ENCODE measurements at places on chromosomes 1 and 21.

DNA sequence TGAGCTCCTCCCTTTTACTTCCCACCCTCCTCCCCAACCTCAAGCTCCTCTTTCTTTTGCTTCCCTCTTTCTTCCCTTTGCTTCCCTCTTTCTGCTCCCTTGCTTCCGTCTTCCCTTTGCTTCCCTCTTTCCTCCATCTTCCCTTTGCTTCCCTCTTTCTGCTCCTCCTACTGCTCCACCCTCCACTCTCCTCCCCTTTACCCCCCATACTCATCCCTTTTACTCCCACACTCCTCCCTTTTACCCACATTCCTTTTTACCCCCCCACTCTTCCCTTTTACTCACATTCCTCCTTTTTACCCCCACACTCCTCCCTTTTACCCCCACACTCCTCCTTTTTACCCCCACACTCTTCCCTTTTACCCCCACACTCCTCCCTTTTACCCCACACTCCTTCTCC, 30.2 kb downstream of the PGBD5 start:
- no peak for DNase-seq

- no peak for DNase-seq
Observed at GRCh38 chr21:34331726-34332125, 32.1 kb upstream of the KCNE2 start.

DNA sequence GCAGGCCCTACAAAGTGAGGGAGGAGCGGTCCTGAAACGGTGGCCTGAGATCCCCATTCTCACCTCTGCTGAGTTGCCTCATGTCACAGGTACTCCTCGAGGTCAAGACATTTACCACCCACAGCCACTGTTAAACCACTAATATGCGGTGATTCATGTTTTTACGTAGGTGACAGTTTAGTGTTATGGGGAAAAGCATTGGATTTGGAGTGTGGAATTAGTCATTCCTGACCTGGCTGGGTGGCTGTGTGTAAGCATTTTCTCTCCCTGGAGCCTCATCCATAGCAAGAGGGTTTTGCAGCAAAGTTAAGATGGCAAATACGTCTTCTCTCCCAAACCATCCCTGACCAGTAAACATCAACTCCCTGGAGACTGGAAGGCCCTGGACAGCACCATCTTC, 57.8 kb upstream of the KCNJ6 start:
- DNase-seq = no peak

DNA sequence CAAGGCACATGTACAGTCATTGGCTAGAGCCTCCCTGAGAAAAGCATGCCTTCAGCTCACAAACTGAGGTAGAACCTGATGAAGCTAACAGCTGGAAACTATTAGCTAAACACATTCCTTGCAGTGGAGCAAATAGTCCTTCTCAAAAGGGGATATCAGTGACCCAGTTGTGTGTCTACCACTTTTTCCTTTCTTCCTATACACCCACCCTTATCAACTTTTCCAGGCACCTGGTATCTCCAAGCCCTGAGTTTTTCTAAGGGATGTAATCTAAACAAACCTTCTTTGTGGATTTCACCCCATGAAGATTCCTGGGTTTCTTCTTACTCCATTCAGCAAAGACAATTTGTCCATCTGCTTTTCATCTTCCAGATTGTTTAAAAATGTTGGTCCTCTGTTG, 10.5 kb upstream of the ZSWIM5 start:
- no peak for DNase-seq

- DNase-seq = no peak
Observed at GRCh38 chr1:247962911-247963588, 2.0 kb upstream of the OR2AK2 start.

DNA sequence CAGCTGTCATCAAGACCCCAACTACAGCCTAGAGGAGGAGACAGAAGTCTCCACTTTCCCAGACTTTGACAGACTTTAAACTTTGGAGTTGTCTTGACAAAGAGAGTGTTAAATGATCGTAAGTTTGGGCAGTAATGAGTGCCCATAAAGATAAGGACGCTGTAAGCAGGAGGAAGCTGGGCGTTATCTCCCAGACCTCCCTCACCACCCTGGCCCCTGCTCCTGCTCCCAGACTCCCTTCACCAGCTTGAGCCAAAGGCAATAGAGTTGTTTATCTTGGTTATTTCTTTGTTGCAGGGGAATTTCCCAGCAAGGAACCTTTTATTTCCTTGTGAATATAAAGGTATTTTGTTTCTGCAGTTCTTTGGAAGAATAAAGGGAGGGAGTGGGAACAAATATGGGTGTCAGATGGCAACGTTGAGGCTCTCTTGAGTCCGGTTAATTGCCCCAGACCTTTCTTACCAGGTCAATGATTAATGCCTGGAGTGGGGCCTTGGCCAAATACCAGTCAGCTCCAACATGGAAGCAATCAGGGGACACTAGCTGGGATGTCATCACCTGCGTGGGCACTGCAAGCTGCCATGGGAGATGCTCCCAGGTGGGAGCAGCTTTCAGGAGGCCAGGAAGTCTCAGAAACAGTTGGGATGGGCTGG, 4.4 kb downstream of the PIGR start:
- DNase-seq = no peak

DNA sequence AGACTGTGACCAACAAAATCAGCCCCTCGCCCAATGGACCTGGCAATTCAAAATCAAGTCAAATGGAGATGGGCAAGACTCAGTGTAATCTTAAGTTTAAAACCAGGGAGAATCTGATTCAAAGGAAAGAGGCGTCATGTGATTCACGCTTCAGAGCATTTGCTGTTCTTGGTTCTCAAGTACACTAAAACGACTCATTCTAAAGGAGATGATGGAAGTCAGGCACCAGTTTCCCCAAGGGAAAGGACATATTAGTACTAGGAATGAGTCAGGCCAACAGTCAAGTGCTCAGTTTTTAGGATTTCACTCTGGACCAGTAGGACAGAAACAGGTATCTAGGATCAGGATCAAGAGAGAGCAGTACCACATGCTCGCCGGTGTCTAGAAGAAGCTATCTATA, 429.6 kb downstream of the PLPP3 start:
- DNase-seq = no peak

- DNase-seq = peak; percentile 68
Observed at GRCh38 chr1:234281826-234282489, 91.3 kb upstream of the COA6 start.

DNA sequence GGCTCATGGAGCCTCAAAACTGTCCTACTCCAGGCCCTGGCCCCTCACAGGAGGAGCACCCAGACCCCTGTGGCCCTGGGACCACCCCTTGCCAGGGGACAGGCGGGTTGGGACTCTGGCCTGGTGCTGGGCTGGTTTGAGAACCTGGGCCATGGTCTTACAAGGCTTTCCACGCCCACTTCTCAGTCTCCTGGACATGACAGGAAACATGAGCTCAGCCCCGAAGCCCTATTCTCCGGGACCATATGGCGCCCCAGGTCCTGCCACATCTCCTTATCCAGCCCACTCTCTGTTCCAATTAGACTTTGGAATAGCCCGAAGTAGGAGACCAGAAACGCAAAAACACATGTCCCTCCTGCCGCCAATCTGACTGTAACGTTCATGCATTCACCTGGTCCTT, 47.9 kb downstream of the KCNAB2 start:
- no peak for DNase-seq

DNA sequence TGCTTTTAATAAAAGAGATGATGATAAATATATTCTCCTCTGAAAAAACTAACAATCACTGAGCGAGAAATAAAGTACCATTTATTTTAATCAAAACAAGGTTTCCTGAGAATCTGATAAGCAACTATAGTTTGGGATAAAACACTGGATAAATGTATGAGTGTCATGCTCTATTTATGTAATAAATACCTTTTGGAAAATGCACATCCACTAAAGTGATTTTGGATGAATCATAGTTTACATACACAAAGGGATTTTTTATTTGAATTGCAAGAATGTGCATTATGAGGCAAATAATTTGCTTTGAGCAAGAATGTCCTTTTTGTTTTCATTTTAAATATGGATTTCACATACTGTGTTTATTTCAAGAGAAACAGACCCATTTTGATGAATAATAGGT, 1483.5 kb downstream of the MRPL39 start:
- DNase-seq = no peak

DNA sequence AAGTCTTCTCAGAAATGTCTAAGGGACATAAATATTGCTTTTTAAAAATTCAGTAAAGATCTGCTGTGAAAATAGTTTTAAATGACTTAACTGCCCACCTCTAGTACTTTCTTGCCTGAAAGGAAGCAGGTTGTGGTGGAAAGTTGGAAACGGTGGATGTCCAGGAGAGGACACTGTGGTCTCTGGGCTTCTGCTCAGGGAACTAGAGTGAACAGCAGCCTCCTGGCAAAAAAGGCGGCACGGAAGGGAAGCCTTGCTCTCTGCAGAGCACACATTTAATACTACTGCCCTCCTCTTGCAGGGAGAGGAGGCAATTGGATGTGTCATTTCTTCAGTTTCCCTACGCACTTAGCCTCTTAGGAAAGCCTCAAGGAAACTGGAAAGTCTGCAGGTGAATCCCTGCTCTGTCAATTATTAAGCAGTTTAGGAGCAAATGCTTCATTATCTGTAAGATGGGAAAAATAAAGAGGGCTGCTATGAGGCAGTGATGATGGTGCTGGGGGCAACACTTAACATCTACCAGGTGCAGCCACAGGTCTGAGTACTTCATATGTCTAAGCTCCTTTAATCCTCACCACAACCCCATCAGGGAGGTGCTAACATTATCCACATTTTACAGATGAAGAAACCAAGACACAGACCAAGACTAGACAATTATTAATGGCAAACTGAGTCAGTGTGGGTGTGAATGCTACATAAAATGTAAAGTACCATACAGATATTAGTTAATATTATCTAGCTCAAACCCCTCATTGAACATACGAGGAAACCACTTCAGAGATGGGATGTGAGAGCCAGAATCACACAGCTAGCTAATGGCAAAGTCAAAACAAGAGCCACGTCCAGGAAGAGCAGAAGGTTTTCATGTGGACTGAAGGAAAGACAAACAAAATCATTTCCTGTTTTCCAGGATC, 108.9 kb upstream of the ADAR start:
- DNase-seq = no peak

DNA sequence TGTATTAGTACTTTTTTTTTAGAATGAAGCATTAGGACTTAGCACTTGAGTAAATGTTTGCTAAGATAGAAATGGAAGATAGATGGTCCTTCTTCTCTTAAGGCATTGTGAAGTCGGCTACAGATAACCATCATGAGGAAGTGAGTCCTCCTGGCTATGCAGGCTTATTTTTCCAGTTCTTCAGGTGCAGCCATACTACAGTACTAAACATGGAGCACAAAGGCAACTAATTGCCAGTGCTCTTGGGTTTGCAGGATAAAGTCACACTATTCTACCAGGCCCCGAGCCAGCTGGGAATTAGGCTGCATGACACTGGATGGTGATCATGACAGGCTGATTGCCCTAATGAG, 197.3 kb upstream of the SGIP1 start:
- no peak for DNase-seq

Measured in C1 segment of cervical spinal cord (tissue), 14 donors.